ENCODE measurements at places on chromosomes 2 and 18.

- no peak for DNase-seq
Observed at GRCh38 chr2:1476617-1477195, 63.4 kb downstream of the TPO start.

- no peak for DNase-seq
Observed at GRCh38 chr18:37698508-37699040, 133.0 kb upstream of the CELF4 start.

DNA sequence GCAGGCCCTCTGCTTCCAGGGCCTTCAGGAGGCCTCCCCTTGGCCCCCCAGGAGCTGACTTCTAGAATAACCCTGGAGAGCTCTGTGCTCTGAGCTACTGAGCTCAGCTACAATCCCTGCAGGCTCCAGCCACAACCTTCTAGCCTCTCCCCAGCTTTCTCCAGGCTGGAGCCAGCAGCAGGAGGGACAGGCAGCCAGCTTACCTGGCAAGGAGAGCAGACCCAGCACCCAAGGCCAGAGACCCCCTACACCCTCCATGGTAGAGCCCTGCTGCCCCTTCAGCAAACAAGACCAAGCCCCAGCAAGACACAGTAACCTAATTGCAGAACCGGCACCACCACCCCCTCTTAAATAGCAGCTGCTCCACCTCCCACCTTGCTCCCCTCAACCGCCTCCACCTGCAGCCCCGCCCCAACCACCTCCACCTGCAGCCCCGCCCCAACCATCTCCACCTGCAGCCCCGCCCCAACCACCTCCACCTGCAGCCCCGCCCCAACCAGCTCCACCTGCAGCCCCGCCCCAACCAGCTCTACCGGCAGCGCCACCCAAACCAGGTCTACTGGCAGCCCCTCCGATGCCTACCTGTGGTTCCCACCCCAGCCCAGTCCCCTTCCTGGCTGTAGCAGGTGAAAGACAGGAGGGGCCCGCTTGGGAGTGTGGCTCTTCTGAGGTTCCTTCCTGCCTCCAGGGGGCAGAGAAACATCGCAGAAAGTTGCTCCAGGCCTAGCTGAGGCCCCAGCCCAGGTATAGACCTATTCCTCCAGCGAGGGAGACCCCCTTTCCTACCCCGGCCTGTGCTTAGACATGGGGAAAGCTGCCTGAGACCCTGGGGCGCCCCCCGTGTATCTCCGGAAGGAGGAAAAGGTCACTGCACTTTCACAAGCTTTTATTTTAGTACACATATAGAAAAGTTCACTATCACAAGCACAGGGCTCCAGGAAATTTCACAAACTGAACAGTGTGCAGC lies at the start of gene ASTL:
ASTL (minus strand) TSS at position 324 of the 967 bp plus-strand sequence; CDS start at position 258, 66 bp downstream.
- DNase-seq = no peak

DNA sequence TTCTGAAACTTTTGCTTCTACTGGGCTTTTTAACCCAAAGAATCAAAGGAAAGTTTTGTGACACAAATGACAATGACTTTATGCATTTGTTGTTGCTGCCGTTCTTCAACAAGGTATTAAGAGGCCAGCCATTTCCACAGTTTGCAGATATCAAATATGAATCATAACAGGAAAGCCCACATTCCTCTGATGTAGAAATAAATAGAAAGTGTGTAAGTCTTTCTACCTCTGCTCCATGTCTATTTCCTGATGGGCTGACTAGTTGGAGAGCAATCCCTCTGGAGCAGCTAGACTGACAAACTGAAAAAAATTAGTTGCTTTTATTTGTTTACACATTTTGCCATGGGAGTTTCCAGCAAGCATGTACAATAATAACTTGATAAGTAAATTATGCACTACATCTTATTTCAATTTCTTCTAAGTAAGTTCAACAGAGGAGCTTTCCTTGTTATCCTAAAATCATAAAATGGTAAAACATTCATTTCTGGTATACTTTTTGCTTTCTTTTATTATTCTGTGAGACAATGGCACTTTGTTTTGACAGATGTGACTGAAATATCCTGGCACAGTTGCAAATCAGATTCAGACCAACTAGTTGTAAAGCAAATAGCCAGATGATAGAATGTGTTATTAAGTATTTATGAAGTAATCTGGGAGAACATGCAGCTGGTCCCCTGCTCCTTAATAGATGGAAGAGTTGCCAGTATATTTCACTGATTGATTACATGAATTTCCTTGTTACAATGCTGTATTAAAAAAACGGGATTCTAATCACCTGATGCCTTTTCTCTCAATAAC lies 266.7 kb downstream of the METTL4 start:
- DNase-seq = no peak

DNA sequence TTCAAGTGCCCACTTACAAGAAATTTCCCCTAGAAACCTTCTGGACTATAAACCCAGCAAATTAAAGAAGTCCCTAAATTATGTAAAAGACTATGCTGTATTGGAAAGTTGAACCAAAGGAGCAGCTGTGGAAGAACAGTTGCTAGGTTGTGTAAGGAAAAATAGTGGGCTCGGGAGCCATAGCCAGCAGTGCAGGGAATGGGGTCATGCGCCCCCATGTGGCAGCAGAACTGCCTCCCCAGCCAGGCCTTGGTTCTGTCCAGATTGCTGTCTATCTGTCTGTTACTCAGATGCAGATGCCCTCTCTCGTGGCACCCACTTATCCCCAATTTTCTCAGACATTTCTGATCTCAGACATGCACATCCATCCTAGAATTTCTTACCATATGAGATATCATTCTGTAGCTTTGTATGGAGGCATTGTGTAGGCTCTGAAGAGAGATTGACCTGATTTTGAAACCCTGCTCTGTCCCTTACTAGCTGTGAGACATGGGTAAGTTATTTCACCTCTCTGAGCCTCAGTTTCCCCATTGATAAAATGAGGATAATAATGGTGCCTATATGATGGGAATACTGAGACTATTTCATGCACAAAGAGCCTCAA lies 258.3 kb downstream of the SS18 start:
- DNase-seq = peak; percentile 40

DNA sequence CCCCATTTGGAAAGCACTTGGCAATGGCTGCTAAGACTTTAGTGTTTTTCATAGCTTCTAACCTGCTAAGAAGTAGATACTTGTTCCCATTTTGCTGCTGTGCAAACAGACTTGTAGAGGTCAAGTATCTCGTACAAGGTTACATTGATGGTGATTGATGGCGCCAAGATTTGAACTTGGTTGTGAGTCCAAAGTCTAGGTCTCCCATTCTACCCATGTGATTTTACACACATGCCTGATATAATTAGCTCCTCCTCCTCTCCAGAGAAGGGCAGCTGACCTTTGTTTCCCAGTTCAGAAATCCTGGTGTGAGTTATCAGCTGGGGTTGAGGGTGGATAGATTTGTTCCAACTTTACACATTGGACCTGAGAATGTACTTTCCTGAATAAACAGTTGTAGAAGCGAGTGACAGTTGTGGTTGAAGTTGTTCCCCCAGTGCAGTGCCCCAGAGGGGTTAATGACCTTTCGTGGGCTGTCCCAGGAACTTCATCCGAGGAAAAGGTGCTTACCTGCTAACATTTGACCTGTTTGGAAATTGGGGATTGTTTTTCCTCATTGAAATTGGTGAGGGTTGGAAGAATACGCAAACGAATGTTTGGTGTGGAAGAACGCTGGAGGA lies 10.4 kb downstream of the TCF7L1 start:
- no peak for DNase-seq

- DNase-seq = no peak
Observed at GRCh38 chr18:78979056-78979729, 425 bp upstream of the SALL3 start.

DNA sequence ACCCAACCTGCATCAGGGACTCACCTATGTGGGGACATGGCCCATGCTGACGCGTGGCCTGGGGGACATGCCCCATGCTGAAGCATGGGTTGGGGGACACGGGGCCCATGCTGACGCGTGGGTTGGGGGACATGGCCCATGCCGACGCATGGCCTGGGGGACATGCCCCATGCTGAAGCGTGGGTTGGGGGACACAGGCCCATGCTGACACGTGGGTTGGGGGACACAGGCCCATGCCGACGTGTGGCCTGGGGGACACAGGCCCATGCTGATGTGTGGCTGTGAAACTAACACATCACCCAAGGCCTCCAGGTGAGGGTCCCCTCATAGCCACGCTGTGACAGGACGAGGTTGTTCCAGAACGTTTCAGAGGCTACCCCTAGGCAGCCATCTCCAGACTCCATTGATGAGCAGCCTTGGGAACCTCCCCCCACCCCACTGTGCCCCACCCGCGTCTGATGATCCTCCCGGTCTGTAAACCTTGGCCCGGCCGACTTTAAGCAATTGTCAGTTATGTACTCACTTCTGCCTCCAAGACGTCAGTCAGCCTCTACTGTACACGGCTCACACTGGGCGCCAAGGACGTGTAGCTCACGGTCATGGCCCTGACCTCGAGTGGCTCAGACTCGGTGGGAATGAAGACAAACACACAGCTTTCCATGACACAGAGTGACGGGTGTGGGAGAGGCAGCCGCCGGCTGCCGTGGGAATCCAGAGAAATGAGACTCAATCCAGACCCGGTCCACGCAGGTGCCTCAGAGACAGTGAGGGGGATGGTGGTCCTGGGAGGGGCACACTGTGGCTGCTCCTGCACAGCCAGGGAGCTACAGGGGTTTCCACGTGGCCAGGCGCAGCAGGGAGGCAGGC lies 50.2 kb upstream of the SLC66A3 start:
- DNase-seq = no peak

Measured in fibroblast of skin of left biceps (primary cell).